ENCODE measurements at places on chromosomes 3 and 15. TPM values are rescaled to one million over a fixed set of nuclear protein-coding genes. Genes with fewer than 3 reads are reported as not detected.

Gene RYR3
- polyA plus RNA-seq, result 16.9 TPM

Gene FBXW12
- polyA plus RNA-seq, result 0.73 TPM

Gene BDH1
- polyA plus RNA-seq, result 52.2 TPM

Gene ALDH1A2
- 284 TPM for polyA plus RNA-seq

Gene HHATL
- polyA plus RNA-seq, result 0.88 TPM

Gene HCN4
- 1.2 TPM for polyA plus RNA-seq

Gene SLC24A5
- 2.0 TPM for polyA plus RNA-seq

Gene CYP19A1
- polyA plus RNA-seq, result not detected

Gene ITIH3
- 5.7 TPM for polyA plus RNA-seq

Gene TFG
- polyA plus RNA-seq, result 151 TPM

Gene DNAJA4
- polyA plus RNA-seq, result 37.6 TPM

Gene IGF2BP2
- 129 TPM for polyA plus RNA-seq

DNA sequence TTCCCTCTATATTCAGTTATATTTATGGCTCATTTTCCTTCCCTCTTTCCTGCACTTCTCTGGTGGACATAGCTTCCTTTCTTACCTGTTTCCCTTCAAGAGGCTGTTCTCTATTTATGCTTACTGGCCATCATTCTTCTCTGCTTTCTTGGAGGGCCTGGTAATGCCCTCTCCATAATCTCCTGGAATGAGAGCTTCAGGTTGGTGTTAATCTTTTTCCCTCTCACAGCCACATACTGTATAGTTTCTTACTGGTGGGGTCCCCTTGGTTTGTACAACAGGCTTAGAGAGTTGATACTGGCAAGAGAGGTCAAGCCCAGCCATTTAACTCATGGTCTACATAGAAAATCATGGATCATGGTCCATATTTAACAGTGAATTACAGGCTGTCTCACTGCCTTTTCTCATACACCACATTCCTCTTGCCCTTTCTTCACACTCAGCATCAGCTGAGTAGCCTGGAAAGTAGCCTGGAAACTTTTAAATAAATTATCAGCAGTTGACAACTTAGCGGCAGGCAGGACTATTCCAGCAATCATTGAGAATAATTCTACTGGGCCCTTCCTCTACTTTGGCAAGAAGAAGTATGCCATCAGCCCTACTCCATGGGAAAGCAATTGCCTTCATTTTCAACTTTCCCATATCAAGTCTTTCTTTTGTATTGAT lies 38.0 kb upstream of the DPH6 start:
- peak; percentile 22 for DNase-seq

- DNase-seq, result no peak
Observed at GRCh38 chr3:174336784-174337183, 522.4 kb upstream of the NAALADL2 start.

DNA sequence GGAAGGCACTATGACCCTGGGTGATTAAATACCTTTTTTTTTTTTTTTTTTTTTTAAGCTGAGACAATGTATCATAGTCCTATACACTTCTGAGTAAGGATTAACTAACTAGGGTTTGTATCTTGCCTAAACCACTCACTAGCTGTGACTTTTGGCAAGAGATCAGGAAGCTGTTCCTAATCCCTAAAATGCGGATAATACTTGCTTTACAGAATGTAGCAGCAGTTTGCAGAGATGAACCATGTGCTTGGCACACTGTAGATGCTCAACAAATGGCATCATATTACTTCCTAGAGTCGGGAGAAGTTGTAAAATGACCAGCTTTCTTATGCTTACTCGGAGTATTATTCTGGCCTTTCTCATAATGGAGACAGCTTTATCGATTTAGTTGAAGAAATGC lies 25.6 kb upstream of the PYGO1 start:
- no peak for DNase-seq

DNA sequence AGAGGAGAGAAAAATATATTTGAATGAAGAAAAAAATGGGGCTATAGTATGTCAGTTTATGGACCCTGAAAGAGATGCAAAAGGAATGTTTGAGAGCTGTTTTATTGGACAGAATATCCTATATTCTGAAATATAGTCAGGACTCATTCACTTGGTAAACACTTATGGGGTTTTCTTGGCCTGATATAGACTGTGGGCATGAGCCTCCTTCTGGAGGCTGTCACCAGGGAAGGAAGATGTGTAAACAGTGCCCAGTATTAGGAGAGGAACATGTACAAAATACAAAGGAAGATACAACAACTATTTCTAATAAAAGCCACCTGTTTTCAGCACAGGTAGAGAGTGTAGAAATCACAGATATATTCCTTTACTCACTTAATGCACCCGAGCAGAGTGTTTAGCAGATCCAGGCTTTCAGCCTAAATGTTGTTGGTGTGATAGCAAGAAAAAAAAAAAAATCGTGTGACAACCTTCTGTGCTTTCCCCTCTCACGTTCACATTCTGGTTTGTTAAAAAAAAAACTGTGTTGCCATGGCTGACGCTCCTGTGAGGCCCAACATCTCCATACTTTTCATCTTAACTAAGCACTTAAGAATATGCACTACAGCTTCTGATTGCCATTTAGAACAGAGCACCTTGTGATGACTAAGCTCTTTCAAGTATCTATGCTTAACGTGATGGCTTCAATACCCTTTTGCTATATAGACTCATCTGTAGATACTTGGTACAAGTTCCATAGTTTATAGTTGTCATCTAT lies 134.1 kb downstream of the MBNL1 start:
- DNase-seq, result no peak

- DNase-seq, result no peak
Observed at GRCh38 chr3:72449551-72449950, 398.7 kb downstream of the SHQ1 start.

GRCh38 chr3:61853912-61854311 lies 292.5 kb downstream of the PTPRG start:
- DNase-seq, result no peak

DNA sequence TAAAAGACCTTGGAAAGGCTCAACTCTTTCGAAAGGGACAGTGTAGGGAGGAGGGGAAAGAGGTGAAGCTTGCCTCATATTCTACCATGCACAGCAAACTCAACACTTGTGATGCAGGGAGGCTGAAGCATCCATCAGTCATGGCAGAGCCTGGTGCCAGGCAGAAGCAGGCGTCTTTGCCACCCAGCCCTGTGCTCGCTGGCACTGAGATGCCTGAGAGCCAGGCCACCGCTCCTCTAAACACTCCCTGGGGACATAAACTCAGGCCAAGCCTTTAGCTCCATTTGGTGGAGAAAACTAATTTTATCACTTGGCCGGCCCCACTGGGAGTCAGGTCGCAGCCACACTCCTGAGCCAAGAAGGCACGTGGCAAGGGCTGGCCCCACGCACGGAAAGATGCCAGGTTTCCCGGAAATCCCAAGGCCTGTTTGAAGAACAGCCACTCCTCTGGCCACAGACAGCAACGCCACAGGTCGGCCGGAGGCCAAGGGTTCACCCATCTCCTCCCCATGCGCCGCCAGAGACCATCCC lies 30.7 kb downstream of the XXYLT1 start:
- DNase-seq, result no peak

- DNase-seq, result no peak
Observed at GRCh38 chr3:151219056-151219455, 16.0 kb upstream of the GPR171 start.

DNA sequence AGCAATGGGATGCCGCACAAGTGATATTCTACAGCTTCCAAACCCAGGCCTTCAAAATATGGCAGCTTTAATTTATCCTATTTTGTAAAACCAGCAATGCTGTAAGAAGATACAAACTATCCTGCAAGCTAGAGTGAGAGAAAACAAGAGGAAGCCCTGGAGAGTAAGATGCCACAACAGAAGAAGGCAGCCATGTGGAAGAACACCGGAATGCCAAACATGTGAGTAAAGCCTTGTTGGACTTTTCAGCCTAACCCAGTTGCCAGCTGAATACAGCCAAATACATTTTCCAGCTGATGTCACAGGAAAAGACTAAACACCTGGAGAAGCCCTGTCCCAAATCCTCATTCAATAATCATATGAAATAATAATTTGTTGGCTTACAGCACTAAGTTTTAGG lies 1115.1 kb upstream of the CADM2 start:
- no peak for DNase-seq

GRCh38 chr3:186931532-186932280 lies 1.4 kb downstream of the ST6GAL1 start:
- peak; percentile 75 for DNase-seq

- DNase-seq, result no peak
Observed at GRCh38 chr3:158602227-158602626, 31.2 kb downstream of the MLF1 start.

DNA sequence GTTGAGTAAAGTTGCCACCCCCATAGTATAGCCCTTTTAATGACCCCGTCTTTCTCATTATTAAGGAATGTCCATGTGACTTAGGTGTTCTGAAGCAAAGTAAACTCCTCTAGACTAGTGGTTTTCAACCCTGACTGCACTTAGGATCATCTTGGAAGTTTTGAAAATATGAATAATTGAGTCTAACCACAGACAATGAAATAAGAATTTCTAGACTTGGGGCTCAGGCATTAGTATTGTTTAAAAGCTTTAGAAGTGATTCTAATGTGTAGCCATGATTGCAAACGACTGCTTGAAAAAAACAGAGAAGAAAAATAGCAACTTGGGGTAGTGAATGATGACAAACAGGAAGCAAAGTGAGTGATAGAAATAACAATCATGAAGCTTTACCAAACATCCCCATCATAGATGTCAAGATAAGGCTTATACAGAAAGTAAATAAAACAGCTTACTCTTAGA lies 35.0 kb downstream of the ALCAM start:
- DNase-seq, result no peak

DNA sequence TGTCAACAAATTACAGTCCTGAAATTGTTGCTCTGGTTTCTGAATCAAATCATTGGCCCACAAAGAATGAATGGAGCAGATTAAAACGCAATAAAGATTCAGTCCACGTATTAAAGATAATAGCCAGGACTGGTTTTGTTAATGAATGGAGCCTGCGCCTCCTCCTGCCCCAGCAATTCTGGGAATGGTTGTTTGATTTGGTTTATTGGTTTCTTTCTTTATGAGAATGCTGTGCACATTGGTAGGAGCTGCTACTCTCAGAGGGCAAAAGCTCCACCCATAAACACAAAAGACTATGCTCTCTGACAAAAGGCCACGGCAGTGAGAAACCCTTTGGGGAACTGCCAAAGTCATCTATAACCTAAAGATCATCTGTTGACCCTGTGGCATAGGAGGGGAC lies 261.1 kb downstream of the ABHD5 start:
- no peak for DNase-seq

DNA sequence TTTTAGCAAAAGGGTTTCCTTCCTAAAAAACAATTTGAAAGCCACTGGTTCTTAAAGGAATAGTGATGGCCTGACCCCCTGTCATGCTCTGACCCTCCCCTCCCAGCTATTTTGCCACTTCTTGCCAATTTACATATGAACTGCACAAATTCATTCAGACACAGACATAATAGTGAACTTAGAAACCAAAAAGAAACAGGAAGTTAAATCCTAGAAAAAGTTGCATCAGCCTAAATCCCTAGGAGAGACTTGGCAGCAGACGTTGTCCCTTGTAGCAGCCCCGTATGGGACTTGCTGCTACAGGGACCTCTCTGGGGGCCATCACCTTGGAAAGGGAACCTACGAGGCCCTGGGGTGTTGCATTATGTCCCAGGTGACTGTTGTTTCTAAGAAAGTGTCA lies 14.3 kb upstream of the PDE8A start:
- DNase-seq, result no peak

DNA sequence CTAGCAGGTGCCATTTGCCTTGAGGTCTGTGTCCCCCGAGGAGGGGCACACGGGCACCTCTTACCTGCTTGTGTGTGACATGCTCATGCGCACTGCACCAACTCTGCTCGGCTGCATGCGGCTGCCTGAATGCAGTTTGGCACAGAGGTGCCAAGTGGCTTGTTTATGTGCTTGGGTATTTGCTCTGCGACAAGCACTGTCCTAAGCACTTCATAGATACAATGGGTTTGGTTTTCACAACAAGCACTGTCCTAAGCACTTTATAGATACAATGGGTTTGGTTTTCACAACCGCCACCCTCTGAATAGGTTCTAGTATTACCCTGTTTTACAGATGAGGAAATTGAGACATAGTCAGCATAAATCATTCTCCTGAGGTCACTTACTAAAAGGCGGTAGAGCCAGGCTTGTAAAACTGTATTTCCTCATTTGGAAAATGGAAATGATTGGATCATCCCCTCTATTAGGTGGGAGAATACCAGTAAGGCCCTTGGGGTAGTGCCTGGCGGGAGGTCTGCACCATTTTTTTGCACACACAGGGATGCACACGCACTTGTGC lies 487 bp downstream of the ITIH4 start:
- DNase-seq, result no peak
